ENCODE measurements at places on chromosomes 1 and 21.

GRCh38 chr21:38494703-38495102 lies 3.6 kb downstream of the ERG start:
- DNase-seq = no peak

DNA sequence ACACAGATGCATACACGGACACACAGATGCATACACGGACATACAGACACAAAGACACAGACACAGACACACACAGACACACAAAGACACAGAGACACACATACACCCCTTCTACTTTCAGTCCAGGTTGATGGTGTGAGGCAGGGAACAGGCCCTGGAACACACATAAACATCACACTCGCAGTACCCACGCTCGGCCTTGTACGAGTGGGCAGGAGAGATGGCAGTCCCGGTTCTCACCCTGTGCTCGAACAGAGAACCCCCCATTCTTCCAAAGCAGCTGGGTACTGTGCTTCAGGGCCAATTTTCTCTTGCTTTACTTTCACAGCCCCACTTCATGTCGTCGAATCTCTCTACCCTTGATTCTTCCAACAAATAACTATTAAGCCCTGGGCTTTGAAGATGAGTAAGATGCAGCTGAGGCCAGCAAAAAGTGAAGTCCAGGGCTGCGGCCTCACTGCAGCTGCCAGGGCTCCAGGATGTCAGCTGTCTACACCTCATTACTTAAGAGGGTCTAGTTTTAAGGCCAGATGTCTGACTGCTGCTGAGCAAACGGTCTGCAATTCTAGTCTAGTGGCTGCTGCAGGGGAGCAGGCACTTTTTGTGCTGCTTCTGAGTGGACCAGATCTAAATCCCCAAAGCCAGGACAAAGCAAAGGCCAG lies 90.1 kb downstream of the PGBD5 start:
- no peak for DNase-seq

DNA sequence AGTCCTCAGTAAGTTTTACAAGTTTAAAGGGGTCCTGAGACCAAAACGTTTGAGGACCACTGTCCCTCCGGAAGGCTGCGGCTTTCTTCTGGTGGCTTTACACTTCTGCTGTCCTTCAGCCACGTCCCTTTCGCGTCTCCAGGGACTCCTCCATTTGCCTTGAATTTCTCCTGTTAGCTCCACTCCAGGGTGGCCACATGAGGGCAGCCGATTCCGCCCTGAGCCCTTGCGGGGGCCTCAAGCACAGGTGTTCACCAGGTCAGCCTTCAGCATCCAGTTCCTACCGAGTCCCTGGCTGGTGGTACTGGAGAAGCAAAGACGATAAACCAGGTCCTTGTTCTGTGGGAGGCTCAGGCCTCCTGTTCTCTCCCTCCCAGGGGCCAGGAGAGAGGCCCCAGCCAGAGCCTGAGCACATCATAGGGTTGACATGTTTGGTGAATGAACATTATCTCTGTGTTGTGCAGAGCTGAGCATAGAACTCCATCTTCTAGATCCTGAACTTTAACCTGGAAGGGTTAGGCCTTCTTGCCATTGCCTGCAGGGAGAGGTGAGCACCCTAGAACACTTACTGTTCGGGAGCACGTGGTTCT lies 27.4 kb upstream of the COQ8A start:
- no peak for DNase-seq

DNA sequence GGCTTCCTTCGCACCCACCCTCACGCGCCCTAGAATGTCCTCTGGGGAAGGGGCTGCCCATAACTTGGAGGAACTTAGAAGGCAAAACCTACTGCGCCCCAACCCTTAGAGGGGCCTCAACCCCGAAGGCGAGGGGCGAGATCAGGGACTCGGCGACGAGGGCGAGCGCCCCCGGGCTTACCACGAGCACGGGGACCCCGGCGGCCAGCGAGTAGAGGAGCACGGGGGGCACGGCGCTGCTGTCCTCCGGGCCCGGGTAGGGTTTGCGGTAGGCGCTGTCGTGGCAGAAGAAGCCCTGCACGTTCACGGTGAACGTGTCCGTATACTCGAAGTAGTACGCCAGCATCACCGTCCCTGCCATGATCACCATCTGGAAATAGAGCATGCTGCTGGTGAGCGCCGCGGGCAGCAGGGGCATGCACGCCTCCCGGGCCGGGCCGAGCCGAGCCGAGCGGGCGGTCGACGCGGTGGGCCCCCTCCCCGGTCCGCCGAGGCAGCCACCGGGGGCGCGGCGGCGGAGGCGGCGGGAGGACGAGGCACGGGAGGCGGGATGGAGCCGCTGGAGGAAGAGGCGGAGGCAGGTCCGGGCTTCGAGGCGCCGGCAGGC lies 304 bp downstream of the PLPPR5 start:
- peak; percentile 12 for DNase-seq

- DNase-seq = no peak
Observed at GRCh38 chr21:21788591-21788990, 790.4 kb downstream of the NCAM2 start.

- no peak for DNase-seq
Observed at GRCh38 chr1:68269637-68270430, 37.5 kb upstream of the WLS start.

DNA sequence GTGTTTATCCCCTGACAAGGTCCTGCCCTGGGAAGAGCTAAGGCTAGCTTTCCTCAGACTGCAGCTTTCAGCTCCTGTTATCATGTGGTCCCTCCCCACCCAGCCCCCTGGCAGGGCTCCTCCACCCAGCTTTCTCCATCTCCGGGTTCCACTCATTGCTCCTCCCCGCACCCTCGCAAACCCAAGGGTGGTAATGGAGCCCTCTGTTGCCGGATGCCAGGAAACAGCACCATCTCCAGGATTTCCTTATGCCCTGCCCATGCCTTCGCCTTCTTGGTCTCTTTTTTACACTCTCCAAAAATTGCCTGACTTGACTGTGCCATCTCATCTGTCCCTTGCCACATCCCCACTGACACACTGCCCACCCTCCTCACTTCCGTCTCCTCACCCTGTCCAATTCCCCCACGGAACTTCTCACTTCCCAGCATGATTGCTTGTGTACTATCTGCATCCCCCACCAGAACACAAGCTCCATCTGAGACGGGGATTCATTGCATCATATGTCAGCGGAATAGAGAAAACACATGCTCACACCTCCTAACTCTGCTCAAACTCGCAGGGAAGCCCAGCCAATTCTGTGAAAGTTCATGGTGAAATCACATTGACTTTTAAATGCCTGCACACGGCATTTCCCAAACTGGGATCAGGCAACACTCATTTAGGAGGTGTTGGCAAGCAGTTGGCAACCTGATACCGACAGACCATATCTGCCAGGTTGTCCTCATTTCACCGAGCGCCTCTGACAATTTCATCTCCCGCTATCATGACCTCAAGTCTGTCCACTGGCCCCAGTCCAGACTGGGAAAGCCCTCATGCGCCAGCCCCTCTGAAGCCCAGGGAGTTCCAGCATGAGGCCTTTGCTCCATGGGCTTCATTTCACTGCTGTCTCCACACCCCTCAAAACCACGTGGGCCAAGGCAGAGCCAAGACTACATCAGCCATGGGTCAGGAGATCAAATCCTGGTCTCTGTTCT lies 201.1 kb downstream of the MATN1 start:
- no peak for DNase-seq

GRCh38 chr1:21668951-21669257 lies 253 bp downstream of the RAP1GAP start:
- no peak for DNase-seq

DNA sequence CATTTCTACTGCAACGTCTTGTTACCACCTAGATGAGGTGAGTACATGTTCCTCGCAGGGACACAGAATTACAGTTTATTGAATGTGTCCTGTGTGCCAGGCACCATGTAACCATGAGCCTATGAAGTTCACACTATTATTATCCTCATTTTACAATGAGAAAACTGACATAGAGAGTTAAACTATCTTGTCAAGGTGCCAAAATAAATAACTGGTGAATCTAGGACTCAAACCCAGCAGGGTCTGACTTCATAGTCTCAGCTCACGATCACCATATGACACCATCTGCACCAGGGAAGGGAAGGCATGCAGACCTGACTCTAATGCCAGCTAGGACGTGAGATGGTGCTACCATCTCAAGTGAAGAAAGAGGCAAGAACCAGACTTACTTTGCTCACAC lies 2.4 kb downstream of the SELE start:
- DNase-seq = no peak

- no peak for DNase-seq
Observed at GRCh38 chr1:23618586-23619083, 59.3 kb upstream of the ID3 start.

GRCh38 chr1:33182401-33182841 lies 578 bp upstream of the TRIM62 start:
- DNase-seq = no peak

DNA sequence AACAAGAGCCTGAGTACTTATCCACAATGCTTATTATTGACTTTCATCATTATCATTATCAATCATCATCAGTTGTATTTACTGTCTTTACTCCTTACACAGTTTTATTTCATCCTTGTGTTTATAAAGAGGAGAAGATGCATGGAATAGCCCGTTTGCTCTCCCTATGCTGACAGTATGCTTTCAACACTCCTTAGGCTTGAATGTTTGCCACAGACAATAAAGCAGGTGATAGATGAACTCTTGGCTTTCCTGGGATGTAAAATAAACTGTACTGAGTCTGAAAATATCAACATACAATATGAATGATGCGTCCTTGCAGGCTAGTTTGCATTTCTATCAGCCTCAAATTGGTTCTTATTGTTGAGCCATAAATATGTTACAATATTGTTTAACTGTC lies 891.8 kb upstream of the NCAM2 start:
- no peak for DNase-seq

DNA sequence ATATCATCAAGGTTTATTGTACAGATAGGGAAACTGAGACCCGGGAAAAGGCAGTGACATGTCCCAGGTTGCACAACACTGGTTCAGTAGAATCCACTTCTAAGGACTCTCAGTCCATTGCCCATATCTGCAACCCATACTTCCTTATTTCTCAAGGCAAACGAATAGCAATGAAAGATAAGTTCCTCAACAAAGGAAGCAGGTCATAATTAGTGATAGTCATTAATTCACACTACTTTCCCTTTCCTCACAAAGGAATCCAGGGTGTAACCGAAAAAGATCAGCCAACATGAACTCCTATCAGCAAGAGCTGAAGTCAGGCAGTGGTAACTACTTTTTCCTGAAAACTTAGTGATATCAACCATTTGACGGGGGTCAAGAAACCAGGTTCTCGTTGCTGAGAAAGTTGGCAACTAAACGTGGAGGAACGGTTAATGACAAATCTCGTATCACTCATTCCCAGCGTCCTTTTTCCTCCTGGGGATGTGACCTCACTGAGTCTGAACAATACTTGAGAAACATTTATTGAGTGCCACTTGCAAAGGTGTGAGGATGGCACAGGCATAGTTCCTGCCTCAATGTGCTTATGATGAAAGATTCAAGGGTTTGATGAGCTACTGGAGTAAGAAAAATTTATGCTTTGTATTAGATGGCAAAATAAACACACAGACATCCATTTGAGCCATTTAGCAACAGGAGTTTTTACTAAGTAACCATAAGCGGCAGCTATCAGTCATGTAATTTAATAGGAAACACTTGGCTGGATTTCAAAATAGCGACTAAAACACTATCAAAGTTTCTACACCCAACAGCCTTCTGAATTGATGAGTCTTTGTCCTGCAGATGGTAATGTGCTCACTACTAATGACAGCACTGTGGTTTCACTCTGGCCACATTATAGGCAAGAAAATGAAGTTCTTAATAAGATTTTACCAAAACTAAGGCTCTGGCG lies 82.3 kb downstream of the PLPP3 start:
- no peak for DNase-seq

GRCh38 chr1:56453016-56453415 lies 126.3 kb downstream of the PLPP3 start:
- DNase-seq = no peak

DNA sequence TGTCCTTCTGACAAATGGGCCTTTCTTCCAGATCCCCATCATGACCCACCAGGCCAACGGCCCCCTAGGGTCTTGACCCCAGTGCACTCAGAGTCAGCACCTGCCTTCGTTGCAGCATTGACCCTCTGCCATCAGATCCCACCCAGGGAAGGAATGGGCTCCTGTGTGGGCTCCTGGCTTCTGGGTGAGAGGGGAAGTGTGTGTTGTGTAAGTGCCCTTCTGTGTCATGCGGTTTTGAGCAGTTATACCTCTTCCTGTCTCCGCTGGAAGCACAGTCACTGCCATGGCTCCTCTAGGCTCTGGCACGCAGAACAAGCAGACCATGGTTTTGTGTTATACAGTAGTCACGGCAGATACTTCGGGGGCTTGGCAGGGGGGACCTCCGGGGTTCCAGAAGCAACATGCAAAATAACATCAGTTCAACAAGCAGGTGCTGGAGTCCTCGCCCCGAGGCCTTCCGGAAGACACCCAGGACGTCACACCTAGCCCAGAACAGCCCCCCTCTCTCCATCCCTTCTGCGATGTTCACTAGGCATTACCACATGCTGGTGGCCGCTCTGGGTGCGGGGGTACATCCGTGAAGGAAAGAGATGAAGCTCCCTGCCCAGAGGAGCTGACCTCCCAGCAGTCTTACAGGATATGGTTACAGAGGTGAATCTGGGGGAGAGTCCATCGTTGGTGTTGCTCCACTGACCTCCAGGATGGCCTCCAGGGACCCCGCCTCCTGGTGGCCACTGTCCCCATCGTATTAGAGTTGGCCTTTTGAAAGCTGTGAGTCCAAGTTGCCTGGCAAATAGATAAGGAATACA lies 17.4 kb upstream of the KCNAB2 start:
- peak; percentile 37 for DNase-seq

- no peak for DNase-seq
Observed at GRCh38 chr1:240193679-240194078, 102.0 kb downstream of the FMN2 start.

DNA sequence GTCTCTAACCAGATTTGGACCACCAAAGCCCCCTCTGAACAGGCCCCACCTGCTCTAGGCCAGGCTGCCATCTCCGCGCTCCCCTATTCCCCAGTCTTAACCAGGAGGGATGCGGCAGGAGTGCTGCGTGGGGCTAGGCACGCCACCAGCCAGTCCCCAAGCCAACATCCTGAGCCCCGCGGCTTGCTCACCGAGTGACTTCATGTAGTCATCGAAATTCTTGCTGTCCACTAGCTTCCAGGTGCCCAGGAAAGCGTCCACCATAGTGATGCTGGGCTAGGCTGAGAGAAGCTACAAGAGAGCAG lies 173 bp downstream of the FABP3 start:
- no peak for DNase-seq

DNA sequence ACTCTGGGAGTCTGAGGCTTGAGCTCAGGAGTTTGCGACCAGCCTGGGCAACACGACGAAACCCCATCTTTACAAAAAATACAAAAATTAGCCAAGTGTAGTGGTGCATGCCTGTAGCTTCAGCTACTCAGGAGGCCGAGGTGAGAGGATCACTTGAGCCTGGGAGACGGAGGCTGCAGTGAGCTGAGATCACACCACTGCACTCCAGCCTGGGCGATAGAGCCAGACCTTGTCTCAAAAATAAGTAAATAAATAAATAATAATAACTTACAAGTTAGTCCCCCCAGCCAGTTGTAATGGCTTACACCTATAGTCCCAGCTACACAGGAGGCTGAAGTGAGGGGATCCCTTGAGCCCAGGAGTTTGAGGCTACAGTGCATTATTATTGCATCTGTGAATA lies 21.7 kb upstream of the BTG2 start:
- DNase-seq = no peak

Data from activated B cell treated with CpG ODN at 0.5 μM for 24 hours (primary cell).